ENCODE measurements at places on chromosomes 3 and 15.
A peak's percentile ranks its signal among the peaks of the same experiment; 100 is the strongest.

GRCh38 chr15:67922971-67923945 is 83.4 kb upstream of the RNU6-1 start:
- DNase-seq: no peak

GRCh38 chr3:193481436-193481835 is 73.3 kb downstream of the ATP13A4 start:
- DNase-seq: no peak

DNA sequence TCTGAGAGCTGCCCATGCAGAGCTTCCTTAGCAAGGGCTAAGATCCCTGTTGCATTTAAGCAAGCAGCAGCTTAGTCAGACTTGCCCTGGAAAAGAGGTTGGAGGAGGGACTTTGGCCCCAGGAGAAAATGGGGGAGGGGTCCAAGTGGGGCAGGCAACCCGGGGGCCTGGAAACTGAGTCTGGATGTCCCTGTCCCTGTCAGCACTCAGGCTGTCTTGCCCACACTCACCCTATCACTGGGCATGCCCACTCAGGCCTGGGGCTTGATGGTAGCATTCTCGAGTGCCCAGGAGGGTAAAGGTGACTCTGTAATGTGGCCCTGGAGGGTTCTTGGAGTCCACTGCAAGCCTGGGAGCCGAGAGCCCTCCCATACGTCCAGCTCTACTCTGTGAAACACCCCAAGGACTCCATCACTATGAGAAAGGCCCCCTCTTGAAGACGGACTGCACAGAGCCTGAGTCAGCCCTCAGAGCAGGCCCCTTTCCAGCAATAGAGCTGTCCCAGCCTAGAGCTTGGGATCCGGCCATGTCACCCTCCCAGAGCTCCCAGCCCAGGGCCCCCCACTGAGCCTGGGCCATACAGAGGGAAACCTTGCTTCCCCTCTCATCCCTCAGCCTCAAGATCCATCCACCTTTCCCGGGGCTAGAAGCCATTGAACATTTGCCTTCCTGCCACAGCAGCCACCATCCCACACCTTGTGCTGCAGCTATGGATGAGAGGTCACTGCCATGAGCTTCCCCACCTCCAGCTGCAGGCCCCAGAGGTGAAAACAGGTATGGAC is 13.4 kb downstream of the MYL3 start:
- no peak for DNase-seq

- no peak for DNase-seq
Observed at GRCh38 chr3:68802111-68802870, 130.1 kb downstream of the TAFA4 start.

DNA sequence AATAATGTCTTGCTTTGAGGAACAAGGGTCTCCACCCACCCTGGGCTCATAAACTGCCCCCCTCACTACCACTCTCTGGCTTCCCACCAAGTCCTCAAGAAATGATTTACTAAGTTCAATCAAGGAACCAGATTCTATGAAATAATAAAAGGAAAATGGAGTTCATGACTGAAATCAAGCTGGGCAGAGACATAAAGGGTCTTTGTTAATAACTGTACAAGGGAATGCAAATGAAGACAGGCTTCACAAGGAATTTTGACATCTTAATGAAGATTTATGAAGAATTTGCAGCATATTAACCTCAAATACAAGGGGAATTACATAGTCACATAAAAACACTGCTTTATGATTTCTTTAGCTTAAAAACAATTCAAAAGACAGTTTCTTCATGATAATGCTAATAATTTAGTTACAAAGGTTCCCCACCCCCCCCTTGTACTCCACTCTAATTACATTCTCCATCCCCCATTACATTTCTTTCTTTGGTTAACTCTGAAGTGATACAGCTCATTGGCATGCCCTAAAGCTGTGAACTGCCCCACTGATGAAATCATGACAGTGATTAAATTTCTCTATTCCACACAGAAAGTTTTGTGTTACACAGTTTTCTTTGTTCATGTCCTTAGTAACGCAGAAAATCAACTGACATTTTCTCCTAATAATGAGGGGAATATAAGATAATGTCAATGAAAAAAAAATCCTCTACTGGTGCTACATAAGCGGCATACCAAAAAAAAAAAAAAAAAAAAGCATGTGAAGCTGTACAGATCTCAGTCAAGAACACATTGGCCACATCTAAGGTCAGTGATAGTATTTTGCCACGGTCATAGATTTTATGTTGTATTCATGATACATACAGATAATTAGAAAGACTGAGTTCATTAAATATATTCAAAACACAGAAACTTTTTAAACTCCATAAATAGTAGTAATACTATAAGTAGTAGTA is 54.4 kb downstream of the WWTR1 start:
- DNase-seq: no peak

DNA sequence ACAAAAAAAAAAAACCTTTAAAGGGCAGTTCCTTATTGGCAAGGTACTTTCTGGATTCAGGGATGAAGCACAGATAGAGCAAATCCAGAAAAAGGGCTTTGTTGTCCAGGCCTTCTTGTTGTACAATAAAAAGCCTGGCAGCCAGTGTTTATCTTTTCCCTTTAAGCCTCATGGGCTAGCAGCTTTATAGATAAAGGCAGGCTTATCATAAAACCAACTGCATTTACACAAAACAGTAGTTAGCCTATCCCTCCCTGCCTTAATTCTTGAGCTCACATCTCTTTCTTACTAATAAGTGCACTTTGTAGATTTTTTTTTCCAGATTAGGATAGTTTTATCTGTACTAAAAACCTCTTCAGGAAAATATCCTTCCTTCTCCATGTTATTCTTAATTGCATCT is 662.8 kb upstream of the CCDC54 start:
- no peak for DNase-seq

GRCh38 chr15:76056931-76057330 is 2.9 kb upstream of the TMEM266 start:
- peak; percentile 27 for DNase-seq

DNA sequence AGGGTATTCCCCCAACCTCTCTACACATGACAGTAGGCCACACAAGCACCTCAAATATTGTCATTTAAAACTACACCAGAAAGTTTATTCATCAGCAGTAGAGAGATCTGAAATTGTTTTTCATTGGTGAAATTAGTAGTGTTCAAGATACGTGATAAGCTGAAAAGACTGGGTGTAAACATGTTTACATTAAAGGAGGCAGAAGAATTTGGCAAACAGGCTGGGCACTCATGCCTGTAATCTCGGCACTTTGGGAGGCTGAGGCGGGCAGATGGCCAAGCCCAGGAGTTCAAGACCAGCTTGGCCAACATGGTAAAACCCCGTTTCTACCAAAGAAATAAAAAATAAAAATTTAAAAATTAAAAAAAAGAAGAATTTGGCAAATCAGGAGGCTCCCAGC is 255.6 kb downstream of the FOXP1 start:
- DNase-seq: no peak

DNA sequence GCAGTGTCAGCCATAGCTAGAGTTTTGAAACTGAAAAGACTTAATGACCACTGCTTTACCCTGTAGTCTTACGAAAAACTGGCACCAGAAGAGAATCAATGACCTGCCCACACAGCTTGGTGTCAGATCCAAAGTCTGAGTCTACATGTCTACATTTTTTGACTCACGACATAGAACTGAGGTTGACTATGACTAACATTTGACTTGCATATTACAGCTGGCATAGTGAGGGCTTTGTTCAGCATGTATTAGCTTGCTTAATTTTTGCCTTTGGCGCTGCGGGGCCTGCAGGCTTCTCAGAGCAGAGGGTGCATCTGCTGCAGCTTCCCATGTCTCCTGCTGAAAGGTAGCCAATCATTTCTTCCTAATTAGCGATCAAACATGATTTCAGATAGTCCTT is 167.0 kb downstream of the EBLN2 start:
- DNase-seq: no peak

Measured in suppressor macrophage (primary cell).